ENCODE measurements at places on chromosomes 5 and 9. TPM values are rescaled to one million over a fixed set of nuclear protein-coding genes. Genes with fewer than 3 reads are reported as not detected.

Gene CSNK1G3
- 71.0 TPM for total RNA-seq

Gene HAPLN1
- total RNA-seq, result 1.3 TPM

Gene RNF183
- not detected for total RNA-seq

Gene HTR1A
- total RNA-seq, result not detected

Gene TEK
- 3.8 TPM for total RNA-seq

Gene INSL4
- total RNA-seq, result not detected

Gene CORO2A
- total RNA-seq, result 0.36 TPM
